ENCODE measurements at places on chromosomes 4 and X. TPM values are rescaled to one million over a fixed set of nuclear protein-coding genes. Genes with fewer than 3 reads are reported as not detected.

DNA sequence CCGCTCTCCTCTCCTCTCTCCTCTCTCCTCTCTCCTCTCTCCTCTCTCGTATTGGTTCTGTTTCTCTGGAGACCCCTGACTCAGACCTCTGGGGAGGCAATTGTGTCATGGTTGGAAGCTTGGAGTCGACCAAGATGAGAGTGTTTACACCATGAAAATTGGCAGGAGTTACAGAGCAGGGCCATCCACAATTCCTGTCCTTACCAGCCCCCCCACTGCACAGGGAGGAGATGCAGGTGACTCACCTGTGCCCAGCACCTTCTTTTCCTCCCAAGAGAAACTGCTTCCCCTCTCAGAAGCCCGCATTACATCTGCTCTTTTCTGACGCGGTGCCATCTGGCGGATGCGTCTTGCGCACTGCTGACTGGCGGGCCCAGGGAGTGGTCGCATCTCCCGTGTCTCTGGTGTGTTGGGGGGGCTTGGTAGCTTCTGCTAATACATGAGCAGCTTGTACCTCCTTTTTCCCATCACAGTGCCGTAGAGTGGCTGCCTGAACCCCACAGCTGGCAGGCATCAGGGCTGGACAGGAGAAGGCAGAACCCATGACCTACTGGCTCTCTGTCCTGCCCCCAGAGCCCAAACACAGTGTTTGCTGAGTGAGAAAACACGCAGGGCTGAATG, 31.4 kb upstream of the GPR78 start:
- no peak for DNase-seq

DNA sequence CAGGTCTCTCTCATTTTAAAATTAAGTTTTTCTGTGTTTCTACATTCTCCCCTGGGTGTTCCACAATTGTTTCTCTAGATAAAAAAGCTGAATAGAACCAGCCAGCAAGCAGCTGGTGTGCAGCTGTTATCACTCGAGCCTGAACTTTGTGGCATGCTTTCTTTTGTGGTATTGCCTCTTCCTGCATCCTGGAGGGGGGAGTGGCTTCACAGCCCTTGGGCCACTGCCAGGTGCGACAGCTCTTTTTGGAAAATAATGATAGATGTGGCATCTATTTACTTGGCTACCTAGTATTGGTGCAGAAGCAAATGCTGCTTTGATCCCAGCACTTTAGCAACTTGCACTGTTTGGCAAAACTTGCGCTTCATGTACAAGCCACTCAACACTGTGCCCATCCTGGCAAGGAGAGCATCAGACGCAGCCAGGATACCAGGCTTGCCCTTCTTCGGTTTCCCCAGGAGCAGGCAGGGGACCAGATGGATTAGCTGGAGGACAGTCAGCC, 69.4 kb downstream of the HMGB2 start:
- DNase-seq = peak; percentile 77

Gene CT45A9
- total RNA-seq = not detected

Gene NXF3
- not detected for total RNA-seq

Gene MAGEB17
- not detected for total RNA-seq

GRCh38 chr4:17717301-17717700, 64.1 kb downstream of the FAM184B start:
- no peak for DNase-seq

GRCh38 chr4:52408471-52408870, 250.6 kb downstream of the USP46 start:
- no peak for DNase-seq

- DNase-seq = no peak
These were observed 20.4 kb downstream of the PRPS2 start for GRCh38 chrX:12811658-12812057.

DNA sequence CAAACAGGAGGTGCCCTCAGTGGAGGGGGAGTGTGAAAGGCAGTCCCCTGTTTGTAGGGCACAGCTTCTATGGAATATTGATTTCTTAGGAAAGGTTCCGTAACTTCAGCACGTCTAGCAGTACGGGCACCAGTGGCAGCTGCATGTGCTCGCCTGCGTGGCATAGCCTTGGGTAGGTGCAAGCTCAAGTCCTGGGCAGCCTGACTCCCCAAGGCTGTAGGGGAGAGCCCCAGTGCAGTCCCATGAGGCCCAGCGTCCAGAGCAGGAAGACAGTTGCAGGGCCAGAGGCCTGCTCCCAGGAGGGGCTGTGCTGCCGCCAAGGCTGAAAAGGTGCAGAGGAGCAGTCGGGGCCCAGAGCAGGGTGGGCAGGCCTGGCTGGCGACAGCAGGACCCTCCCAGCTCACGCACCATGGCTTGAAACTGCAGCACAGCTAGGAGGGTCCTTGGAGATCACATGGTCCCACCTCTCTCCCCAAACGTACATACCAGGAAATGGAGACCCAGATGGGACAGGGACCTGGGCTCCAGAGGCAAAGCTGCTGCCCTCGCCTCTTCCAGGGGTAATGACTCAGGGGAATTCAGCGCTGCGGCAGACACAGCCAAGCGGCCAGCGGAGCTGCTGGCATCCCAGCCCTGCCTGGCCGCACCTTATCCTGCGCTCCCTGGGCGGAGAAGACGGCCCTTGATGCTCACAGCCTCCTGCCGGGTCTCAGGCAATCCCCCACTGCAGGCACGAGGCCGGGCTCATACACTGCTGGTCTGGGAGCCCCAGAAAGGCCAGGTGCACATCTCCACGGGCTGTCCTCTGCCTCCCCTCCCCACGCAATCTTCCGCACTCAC, 6.0 kb upstream of the DUSP9 start:
- no peak for DNase-seq

Gene GLUD2
- total RNA-seq = 0.53 TPM

DNA sequence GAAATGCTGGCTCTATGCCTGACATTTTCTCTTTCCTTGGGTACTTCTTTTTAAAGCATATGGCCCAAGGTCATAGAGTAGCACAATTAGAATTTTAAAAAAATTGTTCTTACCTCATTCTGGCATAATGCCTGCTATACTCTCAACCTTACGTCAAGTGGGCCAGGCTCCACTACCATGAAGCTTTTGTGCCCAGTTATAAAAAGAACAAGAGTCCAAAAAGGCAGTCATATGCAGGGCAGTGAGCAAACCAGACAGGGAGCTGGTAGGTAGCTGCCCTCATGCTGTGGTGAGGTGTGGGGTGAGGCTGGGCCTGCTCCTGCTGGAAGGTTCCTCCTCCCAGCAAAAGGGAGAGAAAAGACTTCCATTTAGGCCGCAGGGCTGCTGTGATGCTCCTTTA, 64.4 kb upstream of the UCP1 start:
- no peak for DNase-seq

- no peak for DNase-seq
These were observed 57.5 kb upstream of the SMIM10 start for GRCh38 chrX:134933248-134933647.

Gene SMIM10
- 1.2 TPM for total RNA-seq

DNA sequence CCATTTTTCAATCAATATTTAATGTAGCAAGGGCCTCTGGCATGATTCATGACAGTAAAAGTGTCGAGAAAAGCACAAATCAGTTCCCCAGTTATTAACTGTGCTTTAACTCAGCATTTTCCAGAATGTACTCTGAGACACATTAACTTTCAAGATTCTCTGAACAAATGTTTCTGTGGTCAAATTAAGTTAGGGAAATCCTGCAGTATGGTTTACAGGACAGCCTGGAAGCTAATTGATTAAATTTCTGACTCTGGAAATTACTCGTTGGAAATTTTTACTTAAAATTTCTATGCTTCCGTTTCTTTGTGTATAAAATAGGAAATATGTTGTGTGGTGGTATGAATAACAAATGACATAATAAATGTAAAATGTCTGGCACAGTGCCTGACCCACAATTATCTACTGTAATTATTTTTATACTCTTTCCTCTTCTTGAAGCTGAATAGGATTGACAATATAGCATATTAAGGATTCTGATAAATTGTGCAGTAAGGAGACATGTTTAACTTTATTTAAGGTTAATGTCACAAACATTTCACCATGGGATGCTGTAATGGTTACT, 33.7 kb downstream of the STK32B start:
- peak; percentile 10 for DNase-seq
